GM12865 (cell line): ENCODE measurements at places on chromosomes 4 and X.

DNA sequence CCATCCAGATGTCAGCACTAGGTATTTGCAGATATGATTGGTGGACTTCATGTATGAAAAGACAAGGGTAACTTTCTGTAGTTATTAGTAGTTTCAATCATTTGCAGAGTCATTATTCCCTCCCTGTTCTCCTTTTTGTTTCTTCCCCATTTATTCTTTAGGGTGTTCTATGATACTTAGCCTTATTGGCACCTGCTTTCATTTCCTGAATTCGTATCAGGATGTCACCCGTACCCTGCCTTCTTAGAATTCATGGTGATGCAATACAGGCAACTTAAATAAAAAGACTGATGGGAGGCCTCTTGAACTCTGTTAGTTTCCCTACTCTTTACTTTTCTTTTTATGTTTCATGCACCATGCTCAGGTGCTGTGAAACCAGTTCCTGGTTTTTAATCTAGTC lies 24.2 kb downstream of the MAGED1 start:
- no peak for DNase-seq

GRCh38 chr4:1321946-1322650 lies 24.9 kb upstream of the UVSSA start:
- no peak for DNase-seq

DNA sequence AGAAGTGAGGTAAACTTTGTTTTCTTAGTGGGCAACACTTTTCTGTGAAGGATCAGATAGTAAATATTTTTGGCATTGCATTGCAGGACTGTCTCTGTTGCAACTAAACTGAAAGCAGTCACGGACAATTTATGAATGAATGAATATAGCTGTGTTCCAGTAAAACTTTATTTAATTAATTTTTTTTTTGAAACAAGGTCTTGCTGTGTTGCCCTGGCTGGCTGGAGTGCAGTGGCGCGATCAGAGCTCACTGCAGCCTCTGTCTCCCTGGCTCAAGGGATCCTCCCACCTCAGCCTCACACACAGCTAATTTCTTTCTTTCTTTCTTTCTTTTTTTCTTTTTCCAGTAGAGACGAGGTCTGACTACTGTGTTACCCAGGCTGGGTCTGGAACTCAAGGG lies 15.8 kb downstream of the RBM10 start:
- DNase-seq = no peak

DNA sequence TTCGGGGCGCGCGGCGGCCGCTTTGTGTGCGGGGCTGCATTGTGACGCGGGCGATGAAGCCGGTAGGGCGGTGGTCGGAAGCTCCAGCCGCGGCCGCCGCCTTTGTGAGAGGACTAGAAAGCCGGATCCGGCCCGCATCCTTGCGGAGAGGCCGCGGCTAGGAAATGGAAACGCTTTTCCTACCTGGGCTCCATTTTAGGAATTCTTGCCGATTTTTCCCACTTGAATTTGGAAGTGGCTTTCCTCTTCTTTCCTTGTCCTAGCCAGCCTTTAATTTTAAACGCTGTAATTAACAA lies 708 bp downstream of the TMSB4X start:
- DNase-seq = no peak

- peak; percentile 21 for DNase-seq
Measured at GRCh38 chr4:73883306-73883705, 14.1 kb downstream of the CXCL1 start.

- DNase-seq = peak; percentile 49
Measured at GRCh38 chr4:103497692-103498091, 222.1 kb downstream of the TACR3 start.

DNA sequence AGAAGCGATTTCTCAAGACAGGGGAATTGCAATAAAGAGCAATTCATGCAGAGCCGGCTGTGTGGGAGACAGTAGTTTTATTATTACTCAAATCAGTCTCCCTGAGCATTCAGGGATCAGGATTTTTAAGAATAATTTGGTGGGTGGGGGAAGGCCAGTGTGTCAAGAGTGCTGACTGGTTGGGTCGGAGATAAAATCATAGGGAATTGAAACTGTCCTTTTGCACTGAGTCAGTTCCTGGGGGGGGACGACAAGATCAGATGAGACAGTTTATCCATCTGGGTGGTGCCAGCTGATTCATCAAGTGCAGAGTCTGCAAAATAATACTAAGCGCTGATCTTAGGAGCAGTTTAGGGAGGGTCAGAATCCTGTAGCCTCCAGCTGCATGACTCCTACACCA lies 502.4 kb downstream of the NLGN4X start:
- DNase-seq = no peak

- no peak for DNase-seq
Measured at GRCh38 chr4:1363513-1363912, 16.5 kb downstream of the UVSSA start.

GRCh38 chrX:39935411-39936064 lies 162.2 kb downstream of the BCOR start:
- DNase-seq = no peak

GRCh38 chr4:7739077-7739917 lies 200.4 kb downstream of the AFAP1 start:
- DNase-seq = no peak

- DNase-seq = no peak
Measured at GRCh38 chr4:184861047-184861446, 35.3 kb upstream of the ACSL1 start.

DNA sequence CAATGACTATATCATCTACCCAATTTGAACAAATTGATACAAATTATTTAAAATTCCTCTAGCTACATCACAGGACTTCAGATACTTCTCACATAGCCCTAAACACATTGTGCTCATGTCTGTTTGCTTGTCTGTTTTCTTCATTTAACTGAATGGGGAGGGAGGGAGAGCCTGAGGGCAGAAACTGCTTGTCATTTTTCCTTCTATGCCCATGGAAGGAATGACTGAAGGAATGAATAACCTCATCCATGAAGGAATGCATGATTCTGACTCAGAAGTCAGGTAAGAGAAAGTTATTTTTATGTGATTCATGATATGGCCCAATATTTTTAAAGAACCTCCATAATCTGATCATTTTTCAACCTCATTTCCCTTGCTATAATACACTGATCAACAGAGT lies 418.0 kb upstream of the PITX2 start:
- no peak for DNase-seq

DNA sequence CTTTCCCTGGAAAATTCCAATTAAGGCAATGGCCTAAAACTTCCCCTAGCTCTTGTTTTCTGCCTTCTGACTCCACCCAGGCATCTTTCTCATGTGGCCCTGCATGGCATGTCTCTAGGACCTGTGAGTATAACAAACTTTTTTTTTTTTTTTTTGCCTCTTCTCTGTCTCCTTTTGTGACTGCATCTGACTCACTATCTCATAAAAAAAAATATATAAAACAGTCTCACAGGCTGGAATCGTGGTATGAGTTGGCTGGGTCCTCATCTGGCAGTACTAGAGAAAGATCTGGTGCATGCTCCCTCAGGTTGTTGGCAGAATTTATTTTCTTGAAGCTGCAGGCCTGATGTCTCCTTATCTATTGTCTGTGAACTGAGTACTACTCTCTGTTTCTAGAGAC lies 313.9 kb downstream of the TECRL start:
- no peak for DNase-seq

GRCh38 chr4:161496-162284 lies 37.4 kb downstream of the ZNF718 start:
- no peak for DNase-seq

- DNase-seq = no peak
Measured at GRCh38 chr4:71107726-71108125, 114.3 kb downstream of the DCK start.

- DNase-seq = no peak
Measured at GRCh38 chrX:90883479-90883878, 551.2 kb upstream of the PABPC5 start.

DNA sequence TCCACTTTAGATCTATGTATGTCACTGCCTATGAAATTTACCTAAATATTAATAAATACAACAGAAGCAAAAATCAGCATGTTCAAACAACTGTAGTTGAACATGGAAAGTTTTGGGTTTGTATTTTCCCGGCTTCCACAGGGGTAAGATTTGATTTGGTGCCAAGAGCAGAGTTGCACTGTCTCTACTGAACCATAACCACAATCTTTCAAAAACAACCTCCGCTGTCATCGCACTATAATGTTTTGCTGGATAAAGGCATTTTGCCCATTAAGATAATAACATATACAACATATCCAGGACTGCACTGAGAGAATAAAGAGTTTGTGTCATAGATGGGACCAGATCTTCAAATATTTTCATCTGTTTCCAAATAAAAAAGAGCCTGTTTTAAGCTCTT lies 94.9 kb downstream of the TENM3 start:
- no peak for DNase-seq

DNA sequence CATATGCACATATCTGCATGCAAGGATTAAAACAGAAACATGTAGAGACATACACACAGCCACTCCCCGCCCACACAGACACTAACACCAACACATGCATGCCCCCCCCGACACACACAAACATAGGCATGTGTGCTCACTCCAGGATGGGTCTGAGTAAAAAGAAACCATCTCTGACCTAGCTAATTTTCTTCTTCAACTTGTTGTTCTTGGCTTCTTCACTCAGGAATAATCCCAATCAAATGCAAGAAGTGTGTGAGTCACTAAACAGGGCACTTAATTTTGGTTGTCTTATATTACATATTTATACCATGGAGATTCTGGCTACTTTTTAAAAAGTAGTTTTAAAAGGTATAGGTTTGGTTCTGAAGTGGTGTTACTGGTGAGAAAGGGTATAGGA lies 28.3 kb downstream of the ENOX2 start:
- DNase-seq = no peak

- DNase-seq = no peak
Measured at GRCh38 chr4:142690406-142691163, 155.5 kb downstream of the INPP4B start.

DNA sequence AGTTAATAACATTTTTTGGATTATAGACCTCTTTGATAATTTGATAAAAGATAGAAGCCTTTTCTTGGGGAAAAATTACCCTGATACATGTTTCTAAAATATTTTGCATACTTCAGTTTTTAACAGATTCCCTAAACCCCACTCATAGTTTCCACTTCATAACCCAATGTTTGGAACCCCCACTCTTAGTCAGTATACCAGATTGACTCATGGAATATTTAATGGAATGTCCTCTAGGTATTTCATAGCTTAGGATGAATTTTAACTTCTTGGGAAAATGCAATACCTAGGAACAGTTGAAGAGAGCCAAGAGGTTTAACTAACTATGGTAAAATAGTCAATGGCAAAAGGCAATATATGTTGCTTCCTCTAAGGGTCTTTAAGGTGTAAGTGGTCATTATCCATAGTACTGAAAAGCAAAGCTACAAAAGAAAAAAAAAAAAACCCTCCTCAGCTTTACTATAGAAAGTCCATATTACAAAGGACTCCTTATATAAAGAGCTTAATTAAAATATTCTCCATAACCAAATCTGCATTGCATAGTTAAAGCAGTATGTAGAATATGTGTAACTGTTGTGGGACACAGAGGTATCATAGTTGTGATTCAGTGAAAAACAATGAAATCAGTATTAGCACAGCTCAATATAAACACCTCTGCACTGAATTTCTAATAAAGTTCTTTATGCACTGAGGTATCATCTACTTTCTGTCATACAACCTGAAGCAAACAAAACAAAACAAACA lies 159.9 kb downstream of the PCDH7 start:
- no peak for DNase-seq

DNA sequence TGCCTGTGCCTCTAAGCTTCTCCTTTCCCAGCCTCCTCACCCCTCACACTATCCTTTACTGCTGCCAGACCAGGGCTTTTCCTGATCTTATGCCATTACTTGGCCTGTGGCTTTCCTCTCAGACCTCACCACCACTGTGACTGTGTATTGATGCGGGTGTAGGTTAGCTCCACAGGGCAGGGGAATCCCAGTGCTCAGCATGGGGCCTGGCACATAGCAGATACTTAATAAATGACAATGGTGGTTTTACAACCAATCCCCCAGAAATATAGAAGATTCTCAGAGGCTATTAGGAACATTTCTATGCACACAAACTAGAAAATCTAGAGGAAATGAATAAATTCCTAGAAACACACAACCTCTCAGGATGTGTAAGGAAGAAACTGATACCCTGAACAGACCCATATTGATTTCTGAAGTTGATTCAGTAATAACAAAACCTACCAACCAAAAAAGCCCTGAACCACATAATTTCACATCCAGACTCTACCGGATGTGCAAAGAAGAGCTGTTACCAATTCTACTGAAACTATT lies 129.6 kb upstream of the QRFPR start:
- DNase-seq = peak; percentile 35

DNA sequence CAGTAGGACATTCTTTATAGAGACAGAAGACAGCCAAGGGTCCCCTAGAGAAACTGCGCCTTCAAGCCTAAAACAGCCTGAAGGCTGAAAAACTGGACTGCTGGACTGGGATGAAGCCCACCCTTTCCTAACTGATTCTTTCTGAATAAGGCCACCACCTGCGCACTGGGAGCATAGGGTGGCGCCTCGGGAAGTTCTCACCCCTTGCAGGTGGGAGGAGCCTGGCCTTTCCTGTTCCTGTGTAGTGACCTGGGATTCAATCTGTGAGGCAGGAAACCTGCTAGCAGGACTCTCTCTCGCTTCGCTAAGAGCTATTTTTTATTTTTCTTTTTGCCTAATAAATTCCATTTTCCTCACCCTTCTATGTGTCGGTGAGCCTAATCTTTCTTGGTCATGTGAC lies 61.8 kb upstream of the KLHL13 start:
- no peak for DNase-seq

DNA sequence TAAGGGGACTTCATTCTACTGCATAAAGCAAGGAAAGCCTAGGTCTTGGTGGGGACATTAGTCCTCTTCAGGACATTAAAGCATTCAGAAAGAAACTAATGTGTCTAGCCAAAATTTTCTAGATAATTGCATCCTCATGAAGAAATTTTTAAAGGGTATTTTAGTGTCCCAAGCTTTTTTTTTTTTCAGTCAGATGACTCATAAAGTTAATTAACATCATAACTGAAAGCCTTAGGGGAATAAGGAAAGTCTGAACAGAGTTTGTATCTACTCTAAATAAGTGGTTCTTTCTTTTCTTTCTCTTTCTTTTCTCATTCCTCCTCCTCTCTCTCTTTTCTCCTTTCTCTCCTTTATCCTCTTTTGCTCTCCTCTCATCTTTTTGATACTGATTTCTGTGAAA lies 202.4 kb downstream of the ADAMTS3 start:
- no peak for DNase-seq

DNA sequence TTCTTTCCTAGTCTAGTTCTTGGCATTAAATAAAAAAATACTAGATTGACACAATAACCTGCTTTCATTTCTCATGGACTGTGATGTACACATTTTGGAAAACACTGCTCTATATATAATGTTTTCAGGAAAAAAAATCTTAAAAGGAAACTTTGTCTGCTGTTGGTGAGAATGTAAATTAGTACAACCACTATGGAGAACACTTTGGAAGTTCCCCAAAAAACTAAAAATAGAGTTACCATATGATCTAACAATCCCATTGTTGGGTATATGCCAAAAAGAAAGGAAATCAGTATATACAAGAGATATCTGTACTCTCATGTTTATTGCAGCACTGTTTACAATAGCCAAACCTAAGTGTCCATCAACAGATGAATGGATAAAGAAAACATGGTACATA lies 202.3 kb downstream of the PPP3CA start:
- DNase-seq = no peak

- no peak for DNase-seq
Measured at GRCh38 chr4:6785572-6785925, 3.0 kb downstream of the KIAA0232 start.
